ENCODE measurements at places on chromosomes 7 and 10. TPM values are rescaled to one million over a fixed set of nuclear protein-coding genes. Genes with fewer than 3 reads are reported as not detected.

DNA sequence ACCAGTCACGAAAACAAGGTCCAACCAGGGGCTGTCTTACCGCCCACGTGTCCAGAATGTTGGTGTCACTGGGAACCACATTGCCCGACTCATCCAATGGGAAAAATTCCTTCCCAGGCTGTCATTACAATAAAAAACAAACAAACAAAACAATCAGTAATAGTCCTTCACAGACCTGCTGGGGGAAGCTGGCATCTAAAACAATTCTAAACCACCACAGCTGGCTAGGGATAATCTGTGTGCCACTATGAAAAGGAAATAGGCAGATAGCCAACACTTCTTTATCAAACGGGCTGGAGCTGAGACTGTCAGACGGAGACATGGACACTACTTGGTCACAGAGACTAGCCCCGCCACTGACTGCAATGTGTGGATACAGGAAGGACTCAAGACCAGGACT is 9.2 kb downstream of the AKR1B1 start:
- no peak for DNase-seq

GRCh38 chr10:35340975-35341374 is 4.7 kb downstream of the CCNY start:
- no peak for DNase-seq

DNA sequence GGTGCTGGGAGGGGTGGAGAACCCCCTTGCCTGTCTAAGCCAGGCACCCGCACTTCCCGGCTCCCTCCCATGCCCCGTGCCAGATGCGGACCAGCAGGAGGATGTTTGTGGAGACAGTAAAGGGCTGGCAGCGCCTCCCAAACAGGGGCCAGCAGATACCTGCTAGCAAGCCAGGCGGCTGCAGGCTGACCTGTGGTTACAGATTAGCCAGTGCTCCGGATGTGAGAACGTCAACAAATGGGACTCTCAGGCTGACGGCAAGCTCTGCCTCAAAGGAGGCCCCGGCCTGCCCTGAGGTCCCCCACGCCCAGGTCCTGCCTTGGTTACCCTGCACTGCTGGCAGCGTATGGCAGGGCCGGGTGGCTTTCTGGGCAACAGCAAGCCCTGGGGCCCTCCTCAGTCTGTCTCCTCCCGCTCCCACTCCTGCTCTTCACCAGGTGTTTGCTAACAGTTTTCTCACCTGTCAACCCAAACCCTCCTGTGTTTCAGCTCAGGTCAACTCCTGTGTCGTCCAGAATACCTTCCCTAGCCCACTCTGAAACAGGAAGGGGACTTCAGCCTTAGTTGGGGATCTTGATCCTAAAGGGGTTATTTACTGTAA is 85.4 kb downstream of the NEURL1 start:
- no peak for DNase-seq

GRCh38 chr7:7739204-7740036 is 21.0 kb upstream of the RPA3 start:
- DNase-seq: no peak

DNA sequence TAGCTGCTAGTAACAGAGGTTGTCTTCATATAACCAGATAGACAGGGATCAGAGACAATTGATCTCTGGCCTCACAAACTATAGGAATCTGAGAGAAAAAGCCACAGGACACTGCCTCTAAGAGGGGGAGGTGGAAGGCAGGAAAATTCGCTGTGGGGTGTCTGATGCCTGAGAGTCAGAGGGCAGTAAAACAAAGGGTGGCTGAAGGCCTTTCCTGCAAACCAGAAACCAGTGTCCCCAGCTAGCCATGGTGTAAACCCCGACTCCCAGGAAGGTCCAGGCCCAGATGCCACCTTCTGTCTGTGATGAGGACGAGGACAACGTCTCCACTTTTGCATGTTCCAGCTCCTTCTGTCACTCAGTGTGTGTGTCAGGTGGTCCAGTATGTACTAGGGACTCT is 215.1 kb downstream of the ADARB2 start:
- DNase-seq: no peak

- no peak for DNase-seq
These were observed 6.0 kb downstream of the WIPF3 start for GRCh38 chr7:29812185-29812876.

- no peak for DNase-seq
These were observed 65.4 kb downstream of the UBE3C start for GRCh38 chr7:157204134-157204533.

GRCh38 chr10:76085817-76086167 is 654.4 kb downstream of the LRMDA start:
- no peak for DNase-seq

DNA sequence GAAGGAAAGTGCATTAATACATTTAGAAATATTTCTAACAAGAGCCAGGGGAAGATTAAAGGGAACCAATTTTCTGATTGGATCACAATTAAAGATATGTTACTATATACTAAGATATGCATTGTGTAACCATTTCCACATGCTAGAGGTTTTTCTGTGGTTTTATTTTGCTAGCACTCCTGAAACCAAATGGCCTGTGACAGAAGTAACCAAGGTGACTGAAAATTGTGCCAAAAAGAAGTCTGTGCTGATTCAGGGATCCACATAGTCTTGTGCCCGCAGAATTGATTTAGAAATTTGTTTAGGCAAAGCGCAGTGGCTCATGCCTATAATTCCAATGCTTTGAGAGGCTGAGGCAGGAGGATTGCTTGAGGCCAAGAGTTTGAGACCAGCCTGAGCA is 1.8 kb downstream of the CC2D2B start:
- DNase-seq: no peak

GRCh38 chr7:53658951-53659350 is 623.5 kb downstream of the POM121L12 start:
- DNase-seq: no peak

DNA sequence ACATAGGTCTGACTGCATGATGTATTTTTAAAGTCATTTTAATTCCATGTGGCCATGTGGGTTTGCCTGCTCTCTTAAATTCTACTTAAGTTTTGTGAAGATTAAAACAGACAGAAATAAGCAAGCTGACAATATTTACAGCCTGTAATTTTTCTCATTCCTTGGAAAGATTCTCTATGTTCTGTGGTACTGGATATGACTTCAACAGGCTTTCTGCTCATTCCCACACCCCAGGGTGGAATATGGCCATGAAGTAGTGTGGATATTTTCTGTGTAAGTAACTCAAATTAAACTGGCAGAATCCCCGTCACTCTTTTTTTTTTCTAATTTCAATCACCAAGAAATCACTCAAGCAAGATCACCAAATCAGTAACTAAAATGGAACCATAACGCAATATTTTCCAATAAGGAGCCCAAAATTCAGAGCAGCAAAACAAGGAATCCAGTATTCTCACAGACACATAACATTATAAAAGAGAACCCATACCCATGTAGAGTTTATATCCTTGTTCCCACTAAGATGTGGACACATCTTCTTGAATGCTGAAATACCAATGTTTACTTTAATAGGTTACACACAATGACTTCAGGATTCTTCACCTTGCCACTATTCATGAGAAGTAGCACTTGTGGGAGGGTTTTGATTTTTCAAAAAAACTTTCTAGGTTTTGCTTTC is 5.7 kb downstream of the HOXA5 start:
- no peak for DNase-seq

DNA sequence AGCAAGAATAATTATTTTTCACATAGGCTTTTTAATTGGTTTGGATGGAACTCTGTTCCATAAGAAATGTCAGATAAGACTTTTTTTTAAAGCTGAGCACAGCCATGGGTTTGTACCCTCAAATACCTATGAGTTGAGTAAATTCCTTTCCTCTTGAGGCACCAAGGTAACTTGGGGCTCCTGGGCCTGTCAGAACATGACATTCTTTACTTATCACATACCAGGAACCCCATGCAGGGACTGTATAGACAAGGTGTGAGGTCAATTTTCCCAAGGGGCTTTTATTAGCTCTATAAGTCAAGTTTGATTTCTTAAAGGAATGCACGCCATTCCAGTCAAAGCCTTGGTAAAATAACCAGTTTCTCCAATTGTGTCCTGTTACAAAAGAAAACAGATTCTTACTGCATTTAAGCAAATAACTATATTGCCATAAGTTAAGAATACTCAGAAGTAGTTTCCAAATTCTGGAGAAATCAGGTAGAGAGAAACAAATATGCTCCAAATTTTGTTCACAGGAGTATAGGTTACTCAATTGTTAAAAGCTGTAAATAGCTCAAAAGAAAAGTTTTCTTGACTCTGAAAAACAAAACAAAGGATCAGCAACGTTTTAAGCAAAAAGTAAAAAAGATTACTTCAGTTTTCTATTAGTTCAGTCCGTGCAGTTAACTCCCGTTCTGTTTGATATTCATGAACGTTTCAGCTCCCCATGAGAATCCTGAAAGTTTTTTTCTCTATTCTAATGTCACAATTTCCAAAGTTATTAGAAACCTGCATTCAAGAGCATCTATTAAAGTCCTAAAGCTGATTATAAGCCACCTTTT is 167.5 kb upstream of the NAMPT start:
- DNase-seq: no peak

DNA sequence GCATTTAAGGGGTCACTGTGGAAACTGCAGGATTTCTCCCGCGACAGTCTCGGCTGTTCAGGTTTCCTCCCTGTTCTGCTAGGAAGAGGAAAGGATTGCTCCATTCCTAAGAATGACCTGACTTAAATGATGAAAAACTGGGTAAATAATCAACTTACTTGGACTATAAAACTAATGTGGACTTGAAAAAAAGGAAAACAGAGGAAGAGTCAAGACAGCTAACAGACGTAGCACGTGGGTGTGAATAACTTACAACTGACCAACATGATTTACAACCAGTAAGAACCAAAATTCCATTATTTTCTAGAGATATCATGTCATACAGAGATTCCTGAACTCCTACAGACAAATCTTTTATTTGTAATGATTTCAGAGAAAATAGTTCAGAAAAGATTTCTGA is 93.8 kb downstream of the ADAM12 start:
- DNase-seq: no peak

DNA sequence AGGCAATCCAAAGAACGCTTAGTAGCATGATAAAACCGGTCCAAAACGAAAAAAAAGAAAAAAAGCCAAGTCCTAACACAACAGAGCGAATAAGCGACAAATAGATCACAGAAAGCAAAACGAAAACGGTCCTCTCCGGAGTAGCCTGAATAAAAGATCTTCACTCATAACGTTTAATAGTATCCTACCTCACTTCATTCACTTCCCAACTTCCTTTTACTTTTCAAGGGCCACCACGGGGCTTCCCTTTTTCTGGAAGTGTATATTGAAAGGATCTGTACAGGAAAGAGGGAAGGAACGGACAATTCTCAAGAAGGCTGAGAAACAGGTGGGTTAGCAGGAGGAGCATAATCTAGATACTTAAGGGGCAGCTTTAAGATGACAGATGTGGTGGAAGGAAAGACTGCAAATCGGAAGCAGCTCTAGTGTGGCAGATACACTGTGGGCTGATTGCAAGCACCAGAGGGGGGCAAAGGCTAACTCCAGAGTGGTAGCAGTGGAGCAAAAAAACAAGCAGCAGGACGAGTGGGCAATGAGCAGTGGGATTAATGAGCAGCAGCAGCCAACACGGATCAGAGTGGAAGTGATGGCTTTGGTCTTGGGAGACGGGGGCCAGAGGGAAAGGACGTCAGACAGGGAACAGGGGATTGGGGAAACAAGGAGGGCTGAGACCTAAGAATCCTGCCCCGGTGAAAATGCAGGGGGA is 866 bp downstream of the CNOT4 start:
- peak; percentile 33 for DNase-seq

The RNF148 gene
- not detected for polyA plus RNA-seq

The AKR1D1 gene
- polyA plus RNA-seq: not detected

The TEX47 gene
- not detected for polyA plus RNA-seq

The PLPP4 gene
- polyA plus RNA-seq: 0.49 TPM

The MCM10 gene
- 6.7 TPM for polyA plus RNA-seq

The CPVL gene
- 68.6 TPM for polyA plus RNA-seq

The TAS2R5 gene
- polyA plus RNA-seq: 4.0 TPM

All from left renal pelvis (tissue), 4 donors.